ENCODE measurements at places on chromosomes 13 and 19.

GRCh38 chr19:43229315-43229714 lies 23.9 kb upstream of the PSG4 start:
- DNase-seq = no peak

DNA sequence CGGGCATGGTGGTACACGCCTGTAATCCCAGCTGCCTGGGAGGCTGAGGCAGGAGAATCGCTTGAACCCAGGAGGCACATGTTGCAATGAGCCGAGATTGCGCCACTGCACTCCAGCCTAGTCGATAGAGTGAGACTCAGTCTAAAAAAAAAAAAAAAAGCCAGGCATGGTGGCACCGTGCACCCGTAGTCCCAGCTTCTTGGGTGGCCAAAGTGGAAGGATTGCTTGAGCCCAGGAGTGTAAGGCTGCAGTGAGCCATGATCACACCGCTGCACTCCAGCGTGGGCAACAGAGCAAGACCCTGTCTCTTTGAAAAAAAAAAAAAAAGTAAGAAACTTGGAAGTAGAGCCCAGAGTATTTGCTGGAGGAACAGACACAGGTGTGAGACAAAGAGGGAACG lies 27.7 kb downstream of the CCDC8 start:
- no peak for DNase-seq

DNA sequence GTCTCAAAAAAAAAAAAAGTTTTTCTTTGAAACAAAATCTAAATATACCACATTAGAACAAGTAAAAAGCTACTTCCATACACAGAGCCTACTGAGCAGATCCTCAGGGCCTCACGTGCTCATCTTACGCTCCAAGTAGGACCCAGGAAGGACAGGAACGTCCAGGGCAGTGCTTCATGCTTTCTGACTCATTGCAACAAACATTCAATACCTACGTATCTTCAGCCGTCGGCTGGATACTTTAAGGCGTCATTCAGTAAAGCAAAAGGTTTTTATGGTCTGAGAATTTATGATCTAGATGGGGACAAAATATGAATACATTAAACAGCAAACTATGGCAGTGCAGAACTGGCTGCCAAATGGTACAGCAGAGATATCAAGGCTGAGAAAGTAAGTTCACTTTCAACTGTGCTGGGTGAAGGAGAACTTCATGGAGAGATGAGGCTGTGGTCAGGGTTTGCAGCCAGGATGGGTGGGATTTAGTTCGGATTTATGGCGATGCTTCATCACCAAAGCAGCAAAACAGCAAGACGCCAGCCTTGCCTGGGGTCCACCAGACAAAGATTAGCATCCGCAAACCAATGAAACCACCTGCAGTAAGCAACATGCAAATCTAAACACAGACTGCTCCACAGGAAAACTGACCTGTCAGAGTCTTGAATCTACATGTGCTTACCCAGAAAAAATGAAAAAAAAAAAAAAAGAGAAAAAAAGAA lies 20.5 kb downstream of the CARS2 start:
- DNase-seq = no peak

GRCh38 chr19:12453495-12453894 lies 12.7 kb upstream of the ZNF443 start:
- peak; percentile 69 for DNase-seq

GRCh38 chr13:49419276-49419675 lies 24.6 kb downstream of the CAB39L start:
- DNase-seq = no peak

GRCh38 chr13:96481482-96481881 lies 391.6 kb downstream of the HS6ST3 start:
- no peak for DNase-seq

DNA sequence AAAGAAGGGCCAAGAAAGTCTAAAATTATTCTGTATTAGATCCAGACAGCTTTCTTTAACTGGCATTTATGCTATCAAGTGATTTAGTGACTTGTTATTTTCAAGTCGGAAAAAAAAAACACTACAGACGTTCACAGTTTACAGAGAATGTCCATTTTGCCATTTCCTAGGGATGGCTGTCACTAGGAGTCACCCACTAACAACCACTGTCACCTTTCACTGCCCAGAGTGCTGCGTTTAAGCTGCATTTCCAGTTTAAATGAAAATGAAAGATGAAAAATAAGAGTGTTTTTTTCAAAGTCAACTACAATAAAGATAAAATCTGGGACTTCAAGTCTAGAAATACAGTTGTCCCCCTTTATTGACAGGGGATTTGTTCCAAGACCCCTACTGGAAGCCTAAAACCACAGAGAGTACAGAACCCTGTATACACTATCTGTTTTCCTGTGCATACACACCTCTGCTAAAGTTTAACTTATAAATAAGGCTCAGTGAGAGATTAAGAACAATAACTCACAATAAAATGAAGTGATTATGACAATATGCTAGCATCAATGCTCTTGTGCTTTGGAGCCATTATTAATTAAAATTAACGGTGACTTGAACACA lies 112.5 kb downstream of the SACS start:
- DNase-seq = no peak

- DNase-seq = no peak
Measured at GRCh38 chr19:33306191-33306590, 3.9 kb upstream of the CEBPA start.

DNA sequence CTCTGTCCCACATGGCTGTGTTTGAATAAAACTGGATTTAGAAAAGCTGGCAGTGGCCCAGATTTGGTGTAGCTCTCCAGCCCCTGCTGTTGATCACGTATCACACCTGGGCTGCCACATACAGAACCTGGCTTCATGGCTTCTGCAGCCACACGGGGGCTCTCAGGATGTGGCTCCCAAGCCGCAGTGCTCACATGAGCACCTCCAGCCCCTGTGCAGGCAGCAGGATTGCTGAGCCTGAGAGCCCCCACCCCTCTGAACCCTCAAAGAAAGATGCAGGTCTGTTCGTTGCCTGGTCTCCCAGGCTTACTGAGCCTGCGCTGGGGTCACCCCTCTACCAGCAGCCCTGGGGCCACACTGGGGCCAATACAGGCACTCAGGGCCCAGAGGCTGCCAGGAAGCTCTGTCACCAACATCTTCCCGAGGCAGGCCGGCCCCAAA lies 2.7 kb downstream of the PLEKHF1 start:
- DNase-seq = no peak

GRCh38 chr13:83536941-83537340 lies 345.3 kb downstream of the SLITRK1 start:
- DNase-seq = peak; percentile 45

DNA sequence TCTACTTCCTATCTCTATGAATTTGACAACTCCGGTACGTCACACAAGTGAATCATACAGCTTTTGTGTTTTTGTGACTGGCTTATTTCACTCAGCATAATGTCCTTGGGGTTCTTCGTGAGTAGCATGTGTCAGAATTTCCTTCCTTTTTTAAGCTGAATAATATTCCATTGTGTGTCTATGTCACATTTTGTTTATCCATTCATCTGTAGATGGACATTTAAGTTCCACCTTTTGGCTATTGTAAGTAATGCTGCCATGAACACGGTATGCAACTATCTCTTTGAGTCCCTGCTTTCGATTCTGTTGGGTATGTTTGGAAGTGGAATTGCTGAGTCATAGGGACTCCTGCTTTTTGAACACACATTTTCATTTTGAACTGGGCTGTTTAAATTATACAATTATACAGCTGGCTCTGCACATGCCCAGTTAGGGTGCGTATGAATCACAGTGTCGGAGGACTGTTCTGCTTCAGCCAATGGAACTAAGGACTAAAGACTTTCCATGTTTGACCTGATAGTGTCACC lies 43.0 kb upstream of the C13orf42 start:
- no peak for DNase-seq

GRCh38 chr13:97627566-97627965 lies 193.6 kb downstream of the RAP2A start:
- peak; percentile 66 for DNase-seq

DNA sequence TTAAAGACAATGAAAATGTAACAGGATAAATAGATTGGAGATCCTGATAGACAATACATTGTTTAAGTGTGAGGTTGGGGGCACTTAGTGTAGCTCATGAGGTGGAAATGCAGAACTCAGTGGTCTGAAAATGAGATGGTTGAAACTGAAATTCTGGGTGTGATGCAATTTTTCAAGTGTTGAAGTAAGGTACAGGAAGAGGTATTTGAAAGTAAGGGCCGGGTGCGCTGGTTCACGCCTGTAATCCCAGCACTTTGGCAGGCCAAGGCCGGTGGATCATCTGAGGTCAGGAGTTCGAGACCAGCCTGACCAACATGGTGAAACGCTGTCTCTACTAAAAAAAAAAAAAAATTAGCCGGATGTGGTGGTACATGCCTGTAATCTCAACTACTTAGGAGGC lies 113.0 kb downstream of the UFM1 start:
- DNase-seq = no peak

DNA sequence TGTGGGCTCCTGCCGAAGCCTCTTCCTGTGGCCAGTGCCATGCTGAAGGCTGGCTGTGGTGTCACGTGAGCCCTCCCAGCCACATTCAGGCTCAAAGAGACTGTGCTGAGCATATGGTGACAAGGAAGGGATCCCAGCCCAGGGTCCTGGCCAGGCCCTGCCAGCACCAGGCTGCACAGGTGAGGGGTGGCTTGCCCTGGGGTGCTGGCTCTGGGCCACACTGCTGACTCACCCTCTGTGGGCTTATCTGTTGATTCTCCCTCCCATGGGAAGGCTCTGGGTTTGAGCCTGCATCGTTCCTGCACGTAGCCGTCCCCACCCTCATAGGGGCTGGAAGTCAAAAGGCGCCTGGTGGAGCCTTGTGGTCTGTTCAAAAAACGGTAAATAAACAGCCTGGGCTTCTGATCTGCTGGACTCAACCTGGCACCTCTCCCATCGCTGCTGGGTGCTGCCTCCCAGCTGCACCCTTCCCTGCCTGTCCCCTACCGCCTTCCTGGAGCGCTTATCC lies 31.1 kb downstream of the DNM2 start:
- DNase-seq = peak; percentile 98

DNA sequence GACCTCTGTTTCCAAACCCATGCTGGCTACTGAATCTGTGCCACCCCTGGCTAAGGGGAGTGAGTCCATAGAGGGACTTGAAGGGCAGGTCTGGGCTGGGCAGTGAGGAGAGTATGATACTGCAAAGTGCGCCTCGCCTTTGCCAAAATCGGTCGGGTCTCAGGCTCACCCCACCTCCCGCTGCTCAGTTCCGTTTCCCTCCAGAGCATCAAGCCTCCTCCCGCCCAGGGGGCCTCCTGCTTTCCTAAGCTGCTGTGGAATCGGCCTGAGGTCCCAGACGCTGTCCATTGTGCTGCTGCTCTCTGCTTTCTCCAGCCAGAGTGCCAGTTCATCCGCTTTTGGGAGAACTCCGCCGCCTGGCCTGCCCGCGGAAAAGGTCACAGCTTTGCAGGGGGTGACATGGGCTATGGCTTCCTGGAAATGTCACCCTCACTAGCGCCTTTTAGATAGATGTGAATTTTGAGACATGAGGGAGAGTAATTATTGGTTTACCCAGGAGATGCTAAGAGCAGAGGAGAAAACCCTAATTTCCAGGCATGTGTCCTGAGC lies 1418.4 kb downstream of the UQCRFS1 start:
- peak; percentile 34 for DNase-seq

GRCh38 chr19:21835810-21836444 lies at the start of gene ZNF43:
Gene ZNF43 (minus strand): TSS chr19:21836182. CDS start chr19:21836038, 144 bp downstream.
- DNase-seq = peak; percentile 89

DNA sequence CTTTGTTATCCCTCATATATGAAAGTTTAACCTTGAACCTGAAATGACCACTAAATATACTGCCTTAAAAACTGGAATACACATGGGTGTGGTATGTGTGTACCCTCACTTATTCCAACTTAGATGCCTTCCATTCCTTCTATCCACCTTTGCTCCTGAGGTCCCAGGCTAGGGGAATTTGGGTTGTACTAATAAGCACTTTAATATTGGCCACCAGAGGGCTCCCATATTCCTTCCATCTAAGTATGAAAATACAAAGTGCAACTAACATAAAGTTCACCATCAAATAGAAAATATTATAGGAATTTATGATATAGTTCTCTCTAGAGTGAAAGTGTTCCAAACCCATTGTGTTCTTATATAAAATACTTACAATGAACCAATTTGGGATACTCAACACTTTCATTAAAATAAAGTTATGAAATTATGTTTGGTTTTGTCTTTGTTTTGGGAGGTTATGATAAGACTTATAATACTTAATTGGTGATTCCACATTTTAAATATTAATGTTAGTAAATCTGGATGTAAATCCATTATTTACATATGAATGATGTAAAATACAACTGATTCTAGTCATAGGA lies 62.3 kb downstream of the ITGBL1 start:
- DNase-seq = peak; percentile 64

- DNase-seq = no peak
Measured at GRCh38 chr19:30653646-30654386, 281.6 kb downstream of the ZNF536 start.

DNA sequence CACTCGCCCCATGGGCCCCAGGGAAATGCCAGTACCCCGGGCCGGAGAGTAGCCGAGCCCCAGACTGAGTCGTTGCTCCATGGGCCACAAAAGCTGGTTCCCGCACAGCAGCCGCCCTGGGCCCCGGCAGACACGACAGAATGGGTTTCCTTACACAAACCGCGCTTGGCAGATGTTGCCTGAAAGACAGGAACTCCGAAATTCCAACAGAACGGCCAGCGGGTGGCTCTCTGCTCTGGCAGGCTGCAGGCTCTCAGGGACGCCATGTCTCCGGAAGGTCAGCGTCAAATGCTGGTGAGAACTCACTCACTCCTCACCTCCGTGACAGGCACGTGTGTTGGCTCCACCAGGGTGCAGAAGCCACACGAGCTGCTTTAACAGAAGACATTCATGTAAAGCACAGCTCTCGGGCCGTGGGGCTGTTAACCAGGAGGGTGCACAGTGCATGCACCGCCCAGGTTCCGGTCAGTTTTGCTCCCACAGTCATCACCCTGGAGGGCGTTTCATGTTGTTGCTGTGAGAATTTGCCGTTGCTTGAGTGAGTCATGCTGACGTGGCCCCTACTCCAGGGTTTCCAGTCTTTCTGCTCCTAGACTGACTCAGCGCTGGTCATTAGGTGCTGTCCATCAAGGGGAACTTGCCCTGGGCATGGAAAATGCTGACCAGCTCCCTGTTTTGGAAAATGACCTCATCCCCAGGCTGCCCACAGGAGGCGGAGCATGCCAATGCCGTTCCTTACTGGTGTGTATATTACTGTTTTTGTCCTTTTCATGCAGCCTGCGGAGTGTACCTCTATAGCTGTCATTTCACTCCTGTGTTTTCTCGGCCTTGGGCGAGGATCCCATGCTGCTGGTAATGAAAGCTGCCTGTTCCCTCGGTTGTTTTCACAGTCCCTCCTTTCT lies 44.8 kb downstream of the ANKRD10 start:
- peak; percentile 99 for DNase-seq

DNA sequence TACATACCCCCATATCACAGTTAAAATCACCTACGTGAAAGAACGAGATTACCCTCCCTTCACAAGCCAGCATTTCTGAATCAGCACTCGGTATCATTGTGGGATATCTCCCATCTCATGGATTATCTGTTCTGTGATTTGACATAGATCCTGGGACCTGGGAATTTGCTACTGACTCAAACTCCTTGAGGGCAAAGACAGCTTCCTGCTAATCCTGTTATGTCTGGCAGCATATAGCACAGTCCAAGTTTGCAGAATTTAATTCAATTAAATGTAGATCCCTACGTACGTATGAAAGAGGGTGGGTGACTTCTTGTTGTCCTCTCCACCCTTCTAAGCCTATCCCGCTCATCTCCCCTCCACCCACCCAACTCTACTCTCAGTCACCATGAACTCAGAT lies 476.5 kb downstream of the KLF5 start:
- no peak for DNase-seq

All from PC-9 (cell line).